Muscle of back (tissue), 13 donors: ENCODE measurements at places on chromosomes 7 and 10. TPM values are rescaled to one million over a fixed set of nuclear protein-coding genes. Genes with fewer than 3 reads are reported as not detected.

The CAMK2B gene
- polyA plus RNA-seq = 10.4 TPM

The CISD1 gene
- 25.5 TPM for polyA plus RNA-seq

The GPER1 gene
- 14.7 TPM for polyA plus RNA-seq

The CYP3A5 gene
- 0.54 TPM for polyA plus RNA-seq

The SPDYE8 gene
- 0.11 TPM for polyA plus RNA-seq

The GRM3 gene
- 0.54 TPM for polyA plus RNA-seq

The ADRA2A gene
- polyA plus RNA-seq = 3.9 TPM

The CRHR2 gene
- polyA plus RNA-seq = 5.8 TPM

The ING3 gene
- 20.0 TPM for polyA plus RNA-seq

The ANKRD61 gene
- polyA plus RNA-seq = 1.6 TPM

The OPN1SW gene
- polyA plus RNA-seq = 2.3 TPM

The RP9 gene
- polyA plus RNA-seq = 27.7 TPM

The ANKRD7 gene
- polyA plus RNA-seq = 0.51 TPM

The PVRIG gene
- 7.9 TPM for polyA plus RNA-seq

The ASB10 gene
- 3.7 TPM for polyA plus RNA-seq

The CYP26A1 gene
- 1.5 TPM for polyA plus RNA-seq

The MEIG1 gene
- polyA plus RNA-seq = 0.57 TPM

The PNLIP gene
- polyA plus RNA-seq = not detected

The VIPR2 gene
- 10.2 TPM for polyA plus RNA-seq

The CCL24 gene
- 0.50 TPM for polyA plus RNA-seq

The SFMBT2 gene
- 8.4 TPM for polyA plus RNA-seq

The SEC61A2 gene
- 8.7 TPM for polyA plus RNA-seq

The POLR2J2 gene
- 4.3 TPM for polyA plus RNA-seq

The FAM53B gene
- polyA plus RNA-seq = 20.8 TPM

The EIF4EBP2 gene
- 55.6 TPM for polyA plus RNA-seq

The CFTR gene
- 0.39 TPM for polyA plus RNA-seq

The PANK1 gene
- 10.3 TPM for polyA plus RNA-seq

The GBX1 gene
- polyA plus RNA-seq = 0.82 TPM

The PRKAG2 gene
- 12.2 TPM for polyA plus RNA-seq

The SPDYE2B gene
- 3.9 TPM for polyA plus RNA-seq

The DGKI gene
- polyA plus RNA-seq = 0.50 TPM

The H2BK1 gene
- polyA plus RNA-seq = not detected

The FAM25G gene
- polyA plus RNA-seq = not detected

The FGFBP3 gene
- polyA plus RNA-seq = 1.7 TPM

The TRIM73 gene
- polyA plus RNA-seq = 2.5 TPM

The GPR85 gene
- 2.1 TPM for polyA plus RNA-seq

The MMRN2 gene
- polyA plus RNA-seq = 19.3 TPM

The CALML3 gene
- 0.22 TPM for polyA plus RNA-seq

The TFAM gene
- 37.4 TPM for polyA plus RNA-seq
